ENCODE measurements at places on chromosomes 6 and 20. TPM values are rescaled to one million over a fixed set of nuclear protein-coding genes. Genes with fewer than 3 reads are reported as not detected.

- no peak for DNase-seq
- H3K4me1 ChIP-seq: no peaks in the 10 kb centered on the region
- no peak overlapping the region for H3K4me3 ChIP-seq
These were observed 70.9 kb downstream of the VIP start for GRCh38 chr6:152821525-152821924.

GRCh38 chr20:34301587-34302311, 1.4 kb downstream of the AHCY start:
- no peaks in the 10 kb centered on the region for H3K36me3 ChIP-seq
- peak overlapping the region; percentile 81 for H3K27ac ChIP-seq
- H3K4me3 ChIP-seq: peak overlapping the region; percentile 99

DNA sequence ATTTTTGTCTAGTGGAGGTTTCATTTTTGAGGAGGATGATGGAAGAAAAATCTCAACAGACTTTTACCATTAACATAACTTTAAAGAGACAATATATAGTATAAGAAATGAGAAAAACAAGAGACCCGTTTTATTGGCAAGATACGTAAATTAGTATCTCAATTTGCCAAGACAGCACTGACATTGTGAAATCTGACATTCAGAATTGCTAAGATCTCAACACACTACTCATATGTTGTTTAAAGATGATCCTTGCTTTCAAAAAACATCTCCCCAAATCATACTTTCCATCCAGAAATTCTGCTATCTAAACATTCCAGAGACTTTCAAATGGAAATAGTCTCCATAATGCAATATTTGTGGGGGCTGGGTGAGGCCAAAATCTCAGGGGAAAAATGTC, 220.9 kb upstream of the CEP162 start:
- H3K27me3 ChIP-seq: no peaks in the 10 kb centered on the region
- H3K4me3 ChIP-seq: no peak overlapping the region
- DNase-seq: no peak

- H3K4me1 ChIP-seq: no peaks in the 10 kb centered on the region
- DNase-seq: no peak
- peaks cover 3% of the 10 kb centered on the region for H3K36me3 ChIP-seq
- no peak overlapping the region for H3K4me3 ChIP-seq
These were observed 19.6 kb downstream of the SERPINB6 start for GRCh38 chr6:2951728-2952127.

DNA sequence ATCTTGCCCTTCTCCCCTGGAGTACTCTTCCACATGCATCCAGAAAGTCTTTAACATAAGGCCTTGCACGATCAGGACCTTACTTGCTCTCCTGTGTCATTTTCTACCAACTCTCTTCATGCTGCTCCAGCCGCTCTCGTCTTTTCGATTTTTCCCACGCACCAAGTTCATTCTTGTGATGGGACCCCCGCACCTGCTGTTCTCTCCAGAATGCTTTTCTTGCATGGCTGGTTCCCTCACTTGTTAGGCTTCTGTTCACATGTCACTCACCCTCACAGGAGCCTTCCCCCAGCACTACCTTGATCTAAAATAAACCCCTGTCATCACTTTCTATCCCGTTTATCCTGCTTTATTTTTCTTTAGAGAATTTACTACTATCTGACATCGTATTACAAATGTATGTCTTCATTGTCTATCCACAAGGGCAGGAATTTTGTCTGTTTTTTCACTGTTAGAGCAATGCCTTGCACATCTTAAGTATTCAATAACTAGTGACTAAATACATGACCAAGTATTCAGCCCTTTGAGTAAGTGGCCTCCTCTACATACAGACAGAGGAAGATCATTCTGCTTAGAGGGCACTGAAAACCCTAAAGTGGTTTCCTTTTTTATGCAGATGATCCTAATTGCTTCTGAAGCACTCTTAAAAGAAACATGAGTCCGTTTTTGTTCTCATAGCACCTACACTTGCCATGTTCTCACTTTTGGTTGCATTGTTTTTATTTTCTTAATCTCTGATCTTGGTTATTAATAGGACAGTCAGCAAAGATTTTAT, 166.9 kb downstream of the SLC16A10 start:
- no peaks in the 10 kb centered on the region for H3K27me3 ChIP-seq
- no peak overlapping the region for H3K27ac ChIP-seq
- H3K36me3 ChIP-seq: no peaks in the 10 kb centered on the region
- DNase-seq: no peak

- H3K27ac ChIP-seq: no peak overlapping the region
- peaks cover 15% of the 10 kb centered on the region for H3K4me1 ChIP-seq
- no peak overlapping the region for H3K4me3 ChIP-seq
These were observed 3.1 kb upstream of the RPS12 start for GRCh38 chr6:132811276-132811675.

DNA sequence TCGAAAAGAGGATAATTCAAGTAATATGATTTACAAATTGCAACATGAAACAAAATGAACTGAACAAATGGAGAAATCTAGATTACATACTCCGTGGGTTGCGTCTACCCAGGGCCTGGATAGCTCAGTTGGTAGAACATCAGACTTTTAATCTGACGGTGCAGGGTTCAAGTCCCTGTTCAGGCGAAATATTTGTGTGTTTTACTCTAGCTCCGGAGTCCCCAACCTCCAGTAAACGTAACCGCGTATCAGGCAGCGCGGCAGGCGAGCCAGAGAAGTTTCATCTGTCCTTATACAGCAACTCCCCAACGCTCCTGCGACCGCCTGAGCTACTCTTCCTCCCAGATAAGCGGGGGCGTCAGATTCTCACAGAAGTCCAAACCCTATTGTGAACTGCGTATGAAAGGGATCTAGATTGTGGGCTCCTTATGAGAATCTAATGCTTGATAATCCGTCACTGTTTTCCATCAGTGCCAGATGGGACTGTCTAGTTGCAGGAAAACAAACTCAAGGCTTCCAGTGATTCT, 176.1 kb downstream of the TRIM27 start:
- H3K27me3 ChIP-seq: no peaks in the 10 kb centered on the region
- H3K4me3 ChIP-seq: peak overlapping the region; percentile 58
- no peaks in the 10 kb centered on the region for H3K36me3 ChIP-seq
- H3K27ac ChIP-seq: no peak overlapping the region
- H3K4me1 ChIP-seq: peaks cover 14% of the 10 kb centered on the region
- peak; percentile 65 for DNase-seq

- no peak overlapping the region for H3K4me3 ChIP-seq
- H3K36me3 ChIP-seq: 0 out of 2 replicates have a peak, but pooled peaks cover 4% of the 10 kb centered on the region
- no peaks in the 10 kb centered on the region for H3K4me1 ChIP-seq
These were observed 78.2 kb upstream of the FOXO3 start for GRCh38 chr6:108482559-108482958.

- H3K27me3 ChIP-seq: no peaks in the 10 kb centered on the region
- no peak overlapping the region for H3K4me3 ChIP-seq
- no peaks in the 10 kb centered on the region for H3K4me1 ChIP-seq
- no peak for DNase-seq
- no peak overlapping the region for H3K27ac ChIP-seq
These were observed 402.5 kb downstream of the CD83 start for GRCh38 chr6:14520029-14520428.

DNA sequence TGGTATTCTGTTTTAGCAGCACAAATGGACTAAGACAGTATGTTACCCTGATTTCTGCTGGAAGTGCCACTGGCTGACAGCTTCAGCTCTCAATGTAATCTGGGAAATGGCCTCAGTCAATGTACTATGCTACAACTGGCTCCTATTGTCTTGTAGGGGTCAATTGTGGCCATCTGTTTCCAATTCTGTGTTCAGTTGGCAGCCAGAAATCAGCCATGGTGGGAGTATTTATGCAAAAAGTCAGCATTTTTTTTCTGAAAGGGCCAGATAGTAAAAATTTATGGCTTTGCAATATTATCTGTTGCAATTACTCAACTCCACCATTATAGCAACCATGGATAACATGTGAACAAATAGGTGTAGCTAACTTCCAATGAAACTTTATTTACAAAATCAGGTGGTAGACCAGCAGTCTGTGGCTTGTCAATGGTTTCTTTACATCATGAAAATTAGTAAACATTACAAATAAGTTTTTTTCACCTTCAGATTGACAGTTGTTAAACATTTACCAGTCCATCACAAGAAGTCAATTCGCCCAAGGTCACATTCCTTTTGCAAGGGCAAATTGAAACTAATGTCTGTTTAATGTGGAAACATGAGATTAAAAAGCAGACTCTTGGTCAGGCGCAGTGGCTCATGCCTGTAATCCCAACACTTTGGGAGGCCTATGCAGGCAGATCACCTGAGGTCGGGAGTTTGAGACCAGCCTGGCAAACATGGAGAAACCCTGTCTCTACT, 58.3 kb upstream of the TSHZ2 start:
- no peaks in the 10 kb centered on the region for H3K27me3 ChIP-seq
- H3K4me3 ChIP-seq: no peak overlapping the region
- no peaks in the 10 kb centered on the region for H3K36me3 ChIP-seq
- DNase-seq: no peak

GRCh38 chr6:110823146-110823545, 7.9 kb upstream of the CDK19 start:
- no peak overlapping the region for H3K27ac ChIP-seq
- H3K36me3 ChIP-seq: no peaks in the 10 kb centered on the region
- no peak overlapping the region for H3K4me3 ChIP-seq
- DNase-seq: no peak

HAO1 gene
- total RNA-seq: not detected

BMP6 gene
- total RNA-seq: not detected

GPR31 gene
- not detected for total RNA-seq

C2 gene
- total RNA-seq: 2.4 TPM

MYLK2 gene
- total RNA-seq: 0.18 TPM

All from PC-9 (cell line).